ENCODE measurements at places on chromosomes 12 and 14.

- DNase-seq: peak; percentile 59
Measured at GRCh38 chr12:62250671-62251608, 9.3 kb upstream of the USP15 start.

- DNase-seq: no peak
Measured at GRCh38 chr12:13148485-13148847, 45.0 kb upstream of the GSG1 start.

- DNase-seq: peak; percentile 51
Measured at GRCh38 chr12:11885261-11886038, 185.3 kb upstream of the BCL2L14 start.

- DNase-seq: no peak
Measured at GRCh38 chr12:56803750-56804149, 40.6 kb downstream of the HSD17B6 start.

DNA sequence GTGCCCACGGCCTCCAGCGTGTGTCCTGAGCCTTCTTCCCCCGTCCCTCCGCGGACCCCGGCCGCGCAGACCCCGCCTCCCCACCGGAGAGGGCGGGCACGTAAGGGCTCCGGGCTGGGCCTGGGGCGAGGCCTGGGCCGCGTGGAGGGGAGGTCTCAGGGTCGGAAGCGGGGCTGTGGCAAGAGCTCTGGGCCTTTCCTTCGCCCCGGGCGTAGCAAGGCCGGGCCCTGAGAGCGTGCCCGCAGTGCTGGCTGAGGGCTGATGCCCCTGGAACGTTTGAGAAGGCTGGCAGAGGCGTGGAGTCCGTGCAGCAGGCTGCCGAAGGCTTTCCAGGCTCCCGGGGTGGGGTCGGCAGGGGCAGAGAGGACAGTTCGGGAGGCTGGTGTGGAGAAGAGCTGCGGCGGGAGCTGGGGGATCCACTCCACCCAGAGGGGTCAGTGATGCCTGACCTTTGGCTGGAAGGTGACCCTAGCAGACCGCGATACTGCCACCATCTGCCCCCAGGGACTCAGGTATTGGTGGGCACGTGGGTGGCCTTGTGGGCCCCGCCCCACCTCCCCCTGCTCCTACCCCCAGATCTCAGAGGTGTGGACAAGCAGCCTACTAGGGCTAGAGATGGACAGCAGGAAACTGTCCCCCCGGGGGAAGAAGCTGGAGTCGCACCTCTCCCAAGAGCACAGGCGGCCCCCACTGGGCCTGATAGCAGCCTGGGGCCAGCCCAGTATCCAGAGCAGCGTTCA lies 558 bp downstream of the TEX22 start:
- DNase-seq: peak; percentile 29

DNA sequence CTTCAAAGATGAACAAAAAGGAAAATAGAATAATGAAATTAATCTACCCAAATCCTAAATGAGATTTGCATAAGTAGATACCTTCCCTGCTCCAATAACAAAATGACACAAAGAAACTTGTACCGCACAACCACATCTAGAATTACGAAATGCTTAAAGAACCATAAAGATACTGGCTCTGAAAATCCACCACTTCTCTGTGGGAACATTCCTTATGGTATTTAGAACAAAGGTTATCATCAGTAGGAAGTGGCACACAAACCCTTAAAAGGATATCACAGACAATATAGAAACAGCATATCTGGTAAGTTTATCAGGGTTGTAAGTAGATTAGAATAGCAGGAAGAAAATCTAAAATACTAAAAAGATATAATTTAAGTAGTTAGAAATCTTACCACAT lies 11.6 kb downstream of the IAPP start:
- DNase-seq: no peak

DNA sequence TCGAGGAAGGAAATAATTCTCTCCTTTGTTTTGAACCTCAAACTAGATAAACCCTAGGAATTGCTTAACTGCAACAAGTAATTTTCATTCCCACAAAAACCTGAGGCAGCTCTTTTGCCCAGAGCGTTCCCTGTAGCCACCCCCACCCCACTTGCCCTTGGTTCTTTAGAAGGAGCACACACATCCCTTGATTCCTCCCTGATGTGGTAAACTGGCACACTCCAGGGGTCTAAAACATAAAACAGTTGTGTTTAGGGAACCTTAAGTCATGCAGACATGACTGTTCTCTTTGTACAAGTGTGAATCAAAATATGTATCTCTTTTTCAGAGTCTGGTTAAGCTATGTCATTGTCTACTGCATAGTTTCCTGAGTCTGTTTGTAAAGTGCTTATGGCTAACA lies 14.0 kb downstream of the MAPK1IP1L start:
- no peak for DNase-seq

DNA sequence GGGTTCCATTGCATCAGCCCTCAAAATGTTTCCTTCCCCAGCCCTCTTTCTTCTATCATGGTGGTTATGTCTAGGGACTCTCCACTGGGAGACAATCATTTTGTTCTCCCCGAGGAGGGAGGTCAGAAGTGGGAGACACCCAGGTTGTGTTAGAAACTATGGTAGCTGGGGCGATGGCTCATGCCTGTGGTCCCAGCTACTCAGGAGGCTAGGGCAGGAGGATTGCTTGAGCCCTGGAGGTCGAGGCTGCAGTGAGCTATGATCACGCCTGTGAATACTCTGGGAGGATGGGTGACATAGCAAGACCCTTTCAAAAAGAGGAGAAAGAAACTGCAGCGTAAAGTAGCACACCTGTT lies 13.0 kb upstream of the LRRC23 start:
- no peak for DNase-seq

DNA sequence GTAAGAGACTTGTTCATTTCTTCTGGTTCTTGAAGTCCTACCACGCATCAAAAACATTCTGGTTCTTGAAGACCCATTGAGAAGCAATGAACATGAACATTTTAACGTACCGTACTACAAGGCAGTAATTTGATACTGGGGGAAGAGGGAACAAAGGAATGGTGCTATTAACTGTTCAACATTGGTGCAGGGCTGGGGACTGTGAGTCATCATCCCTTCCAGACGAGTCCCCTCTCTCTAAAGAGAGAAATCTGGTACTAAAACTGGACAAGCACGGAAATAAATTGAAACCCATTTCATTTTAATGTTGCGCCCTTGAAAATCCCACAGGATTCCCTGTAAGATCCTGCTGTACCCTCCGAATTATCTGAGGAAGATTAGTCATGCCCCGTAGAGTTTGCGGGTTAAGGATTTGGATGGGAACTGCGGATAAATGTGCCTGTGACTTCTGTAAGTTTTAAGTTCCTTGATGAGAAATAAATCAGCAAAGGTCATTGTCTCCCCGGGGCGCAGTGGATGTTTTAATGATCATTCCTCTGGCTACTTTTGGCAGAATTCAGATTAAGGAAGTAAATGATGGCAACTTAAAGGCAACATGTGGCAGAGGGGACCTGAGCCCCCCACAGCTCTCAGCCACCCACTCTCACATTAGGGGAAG lies 78.6 kb downstream of the KCNK13 start:
- DNase-seq: no peak

DNA sequence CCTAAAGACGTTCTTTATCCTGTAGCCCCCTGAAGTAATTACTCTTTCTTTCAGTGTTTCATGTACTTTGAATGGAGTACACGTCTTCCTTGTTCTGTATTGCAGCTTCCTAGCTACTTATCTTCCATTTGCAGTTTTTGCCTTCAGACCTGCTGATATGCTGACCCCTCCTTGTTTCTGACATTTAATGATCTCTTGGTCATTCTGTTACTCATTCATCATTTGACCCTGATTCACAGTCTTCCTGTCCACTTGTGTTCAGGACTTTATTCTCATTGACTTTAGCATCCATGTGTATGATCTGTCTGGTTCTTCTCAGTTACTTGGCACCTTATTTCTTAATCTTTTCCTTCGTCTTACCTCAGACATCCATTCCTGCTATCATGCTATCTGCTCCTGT lies 22.2 kb downstream of the CPSF2 start:
- DNase-seq: no peak

DNA sequence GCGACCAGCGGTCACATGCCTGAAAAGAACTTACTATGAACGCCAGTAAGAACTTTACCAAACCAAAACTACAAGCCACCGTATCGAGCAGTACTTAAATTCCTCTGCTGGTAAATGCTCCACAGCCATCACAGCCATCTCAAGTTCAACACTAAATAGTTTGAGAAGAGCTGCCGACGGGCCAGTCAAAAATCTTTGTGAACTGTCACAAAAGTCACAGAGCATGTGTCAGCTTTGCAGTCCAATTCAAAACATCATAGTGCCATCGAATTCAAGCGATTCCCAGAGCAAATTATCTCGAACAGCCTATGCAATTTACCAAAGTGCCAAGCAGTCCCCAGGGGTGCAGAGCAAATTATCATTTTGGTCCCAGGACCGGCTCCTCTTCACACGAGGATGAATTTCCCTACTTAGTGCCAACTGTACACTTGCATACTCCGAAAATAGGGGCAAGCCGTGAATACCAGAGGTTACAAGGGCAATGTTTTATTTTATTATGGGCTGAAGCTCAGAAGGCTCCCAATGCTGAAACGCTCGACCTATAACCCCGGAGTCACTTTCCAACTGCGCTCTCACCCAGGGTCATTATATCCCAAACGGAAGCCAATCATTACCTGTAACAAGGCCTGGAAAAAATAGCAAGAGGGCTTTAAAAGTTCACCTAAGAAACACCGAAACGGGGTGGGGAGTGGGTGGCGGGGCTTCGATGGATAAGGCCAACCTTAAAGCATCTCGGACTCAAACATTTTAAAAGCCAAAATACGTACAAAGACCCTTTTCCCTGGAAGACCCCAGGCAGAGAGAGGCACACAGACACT lies 1.1 kb downstream of the LRP6 start:
- no peak for DNase-seq

GRCh38 chr14:56603648-56604047 lies 24.1 kb downstream of the TMEM260 start:
- no peak for DNase-seq

DNA sequence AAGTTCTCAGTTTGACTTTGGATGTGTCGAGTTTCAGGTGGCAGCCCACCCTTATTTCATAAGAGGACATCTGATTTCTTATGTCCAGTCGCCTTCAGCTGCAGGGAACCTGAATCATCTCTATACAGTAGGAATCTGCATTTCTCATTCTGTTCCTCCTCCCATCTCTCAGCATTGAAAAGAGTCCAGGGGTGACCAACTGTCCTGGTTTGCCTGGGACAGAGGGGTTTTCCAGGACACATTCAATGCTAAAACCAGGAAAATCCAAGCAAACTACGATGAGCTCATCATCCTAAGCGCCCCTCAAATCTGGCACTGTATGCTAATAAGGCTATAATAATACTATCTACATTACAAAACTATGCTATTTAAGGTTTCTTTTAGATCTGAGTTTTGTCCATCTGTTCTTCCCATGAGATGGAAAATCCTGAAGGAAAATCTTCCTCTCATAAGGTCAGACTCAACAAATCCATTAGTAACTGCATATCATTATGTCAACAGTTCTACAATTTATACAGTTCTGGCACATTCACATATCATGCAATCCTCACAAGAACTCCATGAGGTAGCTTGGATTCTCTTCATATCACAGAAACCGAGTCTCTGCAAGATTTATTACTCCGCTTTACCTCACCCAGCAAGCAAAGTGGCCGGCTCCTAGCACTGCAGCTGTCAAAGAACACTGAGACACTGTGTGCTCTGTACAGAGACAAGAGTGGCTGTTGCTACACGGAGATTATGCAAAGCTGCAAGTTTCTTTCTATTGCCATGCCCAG lies 15.6 kb upstream of the CALM1 start:
- no peak for DNase-seq

DNA sequence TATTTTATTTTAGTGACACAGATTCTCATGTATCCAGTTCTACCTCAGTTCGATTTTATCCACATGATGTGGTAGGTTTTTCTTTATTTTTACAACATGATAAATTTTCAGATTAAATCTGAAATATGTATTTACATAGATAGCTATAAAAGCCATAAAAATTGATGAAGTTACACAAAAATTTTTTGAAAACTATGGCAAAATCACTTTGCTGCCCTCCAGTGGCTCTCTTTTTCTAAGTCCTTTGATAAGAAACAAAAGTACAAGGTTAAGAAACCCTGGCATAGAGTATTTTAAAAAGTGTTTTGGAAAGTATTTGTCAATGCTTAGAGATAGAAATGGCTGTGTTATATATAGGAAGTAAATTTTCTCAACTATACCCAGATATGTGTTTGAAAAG lies 104.2 kb downstream of the PCNX1 start:
- DNase-seq: no peak

DNA sequence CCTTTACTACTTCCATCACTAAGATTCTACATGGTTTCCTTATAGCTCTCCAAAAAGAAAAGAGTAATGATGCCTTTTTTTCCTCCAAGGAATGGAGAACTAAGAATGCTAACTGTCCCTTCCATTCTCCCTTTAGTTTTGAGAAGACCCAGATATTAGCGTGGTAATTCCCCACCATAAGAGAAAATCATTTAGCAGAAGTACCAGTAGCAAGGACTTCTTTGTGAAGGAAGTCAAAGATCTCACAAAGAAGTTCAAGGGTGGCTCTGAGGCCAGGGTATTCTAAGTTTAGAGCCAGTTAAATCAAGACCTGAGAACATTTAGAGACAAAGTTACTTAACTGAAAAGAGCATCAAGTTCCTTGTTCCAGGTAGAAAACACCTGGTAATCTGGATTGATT lies 7.3 kb downstream of the USP15 start:
- peak; percentile 27 for DNase-seq

GRCh38 chr14:59060841-59061240 lies 127.6 kb upstream of the DAAM1 start:
- no peak for DNase-seq

DNA sequence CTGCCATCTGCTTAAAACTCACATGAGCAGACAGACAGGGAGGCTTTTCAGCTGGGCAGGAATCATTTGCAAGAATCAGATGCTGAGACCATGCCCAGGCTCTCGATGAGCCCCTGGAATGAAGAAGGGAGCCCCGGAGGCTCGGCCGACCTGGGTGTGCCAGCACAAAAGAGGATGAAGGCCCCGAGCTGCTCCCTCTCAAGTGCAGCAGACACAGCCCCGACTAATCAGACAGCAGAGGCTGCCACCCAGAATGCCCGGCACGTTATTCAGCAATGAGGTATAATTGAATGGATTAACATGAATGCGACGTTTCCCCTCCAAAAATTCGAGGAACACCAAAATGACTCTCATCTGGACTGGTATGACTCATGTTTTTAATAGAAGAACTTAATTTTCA lies 58.9 kb downstream of the BCL11B start:
- DNase-seq: no peak

DNA sequence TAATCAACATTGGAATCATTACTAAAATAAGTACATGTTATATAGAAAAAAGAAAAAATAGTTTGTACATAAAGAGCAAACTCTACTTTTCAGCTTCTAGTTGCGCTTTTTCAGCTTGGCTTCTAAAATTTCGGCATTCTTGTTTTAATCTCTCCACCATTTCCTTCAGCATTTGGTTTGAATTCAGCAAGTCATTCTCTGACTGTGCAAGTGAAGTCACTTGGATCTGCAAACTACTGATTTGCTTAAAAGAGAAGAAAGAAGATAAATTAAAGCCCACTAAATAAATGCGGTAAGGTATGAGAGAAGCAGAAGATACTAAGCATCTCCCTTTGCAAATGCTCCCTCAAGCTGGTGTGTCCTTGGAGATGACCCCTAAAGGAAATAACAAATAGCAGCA lies 126.3 kb downstream of the CEP83 start:
- DNase-seq: no peak
